ENCODE measurements at places on chromosomes 1 and 21.

- no peak for DNase-seq
Measured at GRCh38 chr1:168693872-168694238, 35.2 kb downstream of the DPT start.

GRCh38 chr1:5664081-5664768, 328.0 kb downstream of the NPHP4 start:
- DNase-seq = no peak

GRCh38 chr1:154863315-154864174, 6.5 kb downstream of the KCNN3 start:
- no peak for DNase-seq

GRCh38 chr1:184406479-184406878, 19.6 kb downstream of the C1orf21 start:
- DNase-seq = no peak
